ENCODE measurements at places on chromosomes 16 and 17.

DNA sequence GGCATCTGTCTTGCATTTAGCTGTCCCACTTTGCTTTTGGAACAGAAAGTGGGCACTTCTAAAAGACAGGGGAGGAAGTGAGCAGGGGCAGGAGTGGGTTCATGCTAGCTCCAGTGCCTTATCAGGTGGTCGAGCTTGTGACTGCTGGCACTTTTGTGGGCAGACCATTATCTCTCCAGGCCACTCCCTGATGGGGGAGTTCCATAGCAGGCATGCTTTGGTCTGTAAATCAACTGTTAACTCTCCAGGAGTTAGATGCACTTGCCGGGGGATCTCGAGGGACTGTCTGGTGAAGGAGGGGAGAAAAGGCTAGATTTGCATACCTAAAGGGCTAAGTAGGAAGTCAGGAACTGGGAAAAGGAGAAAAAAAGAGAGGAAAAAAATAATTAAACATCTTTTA, 9.3 kb upstream of the CARD14 start:
- DNase-seq, result no peak

GRCh38 chr16:8486985-8487384, 103.3 kb downstream of the TMEM114 start:
- no peak for DNase-seq

GRCh38 chr17:48558831-48559121, 13.9 kb upstream of the HOXB2 start:
- DNase-seq, result no peak

DNA sequence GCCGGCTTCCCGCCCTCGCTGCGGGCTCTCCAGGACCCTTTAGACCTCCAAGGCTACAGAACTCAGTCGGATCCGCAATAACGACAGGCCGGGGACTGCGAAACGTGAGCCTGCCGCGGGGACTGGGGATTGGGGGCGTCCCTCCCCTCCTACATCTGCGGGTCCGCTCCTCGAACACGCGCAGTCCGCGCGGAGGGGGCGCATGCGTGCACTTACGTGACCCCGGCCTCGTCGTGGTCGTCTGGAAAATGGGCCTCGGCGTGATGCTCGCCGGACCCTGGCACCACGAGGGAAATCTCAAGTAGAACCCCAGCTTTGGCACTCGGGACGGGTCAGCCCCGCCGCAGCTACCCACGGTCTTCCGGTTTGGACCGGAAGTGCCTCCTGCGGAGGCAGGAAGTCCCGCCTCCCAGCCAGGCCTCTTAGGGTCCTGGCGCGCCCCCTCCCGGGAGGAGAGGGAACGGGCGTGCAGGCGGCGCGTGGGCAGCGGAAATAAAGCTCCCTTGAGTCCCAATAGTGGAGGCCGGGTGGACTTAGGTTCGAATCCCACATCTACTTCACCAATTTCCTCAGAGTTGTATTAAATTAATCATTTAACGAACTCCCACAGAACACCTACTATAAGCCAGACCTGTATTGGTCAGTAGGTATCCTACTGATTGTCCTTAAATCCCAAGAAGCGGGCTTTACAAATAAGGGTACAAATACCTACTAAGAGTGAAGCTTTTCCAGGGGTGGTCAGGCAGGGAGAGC, at the start of gene TAF1C:
Gene TAF1C, minus strand, starts transcription at position 373 of the 753 bp plus-strand sequence. CDS start 2,069 bp downstream, outside the sequence.
- peak; percentile 96 for DNase-seq

GRCh38 chr17:47692137-47692894, 1.6 kb upstream of the TBKBP1 start:
- no peak for DNase-seq

- DNase-seq, result no peak
Measured at GRCh38 chr16:30003670-30004423, 7.0 kb downstream of the DOC2A start.

- DNase-seq, result no peak
Measured at GRCh38 chr16:85353839-85354685, 241.8 kb upstream of the CIBAR2 start.

DNA sequence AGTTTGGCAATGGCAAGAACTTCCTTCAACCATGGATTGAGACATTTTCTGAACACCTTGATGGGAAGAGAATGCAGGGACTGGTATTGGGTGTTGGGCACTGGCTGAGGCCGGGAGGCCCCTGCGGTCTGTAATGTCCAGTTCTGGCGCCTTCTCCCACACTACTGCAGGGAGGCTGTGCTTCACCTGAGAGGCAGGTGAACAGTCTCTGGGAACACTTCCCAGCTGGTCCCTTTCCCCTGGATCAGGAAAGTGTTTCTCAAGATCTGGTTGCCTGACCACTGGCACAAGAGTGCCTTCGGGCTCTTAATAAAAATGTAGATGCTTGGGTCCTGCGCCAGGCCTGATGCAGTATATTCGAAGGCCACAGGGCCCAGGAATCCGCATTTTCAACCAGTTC, 28.5 kb upstream of the NAT9 start:
- DNase-seq, result no peak

GRCh38 chr16:85057948-85058347, 30.4 kb downstream of the KIAA0513 start:
- no peak for DNase-seq

DNA sequence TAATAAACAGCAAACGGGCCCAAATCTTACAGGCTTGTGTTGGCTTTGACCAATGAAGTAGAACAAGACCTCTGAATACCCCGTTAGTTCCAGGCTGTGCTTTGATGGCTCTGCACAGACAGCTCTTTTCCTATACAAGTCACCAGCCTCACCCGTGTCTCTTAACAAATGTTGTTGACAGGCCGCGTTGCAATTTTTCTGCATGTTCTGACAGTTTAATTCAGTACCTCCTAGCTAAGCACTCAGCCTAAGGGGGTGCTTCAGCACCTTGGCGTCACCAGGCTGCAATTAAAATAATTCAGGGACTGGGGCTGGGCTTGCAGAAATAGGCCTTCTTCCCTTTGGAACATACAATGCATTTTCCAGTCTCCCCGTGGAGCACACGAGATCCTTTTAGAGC, 500.1 kb downstream of the MAF start:
- no peak for DNase-seq

GRCh38 chr17:74853669-74854068, 6.0 kb downstream of the GRIN2C start:
- DNase-seq, result no peak

DNA sequence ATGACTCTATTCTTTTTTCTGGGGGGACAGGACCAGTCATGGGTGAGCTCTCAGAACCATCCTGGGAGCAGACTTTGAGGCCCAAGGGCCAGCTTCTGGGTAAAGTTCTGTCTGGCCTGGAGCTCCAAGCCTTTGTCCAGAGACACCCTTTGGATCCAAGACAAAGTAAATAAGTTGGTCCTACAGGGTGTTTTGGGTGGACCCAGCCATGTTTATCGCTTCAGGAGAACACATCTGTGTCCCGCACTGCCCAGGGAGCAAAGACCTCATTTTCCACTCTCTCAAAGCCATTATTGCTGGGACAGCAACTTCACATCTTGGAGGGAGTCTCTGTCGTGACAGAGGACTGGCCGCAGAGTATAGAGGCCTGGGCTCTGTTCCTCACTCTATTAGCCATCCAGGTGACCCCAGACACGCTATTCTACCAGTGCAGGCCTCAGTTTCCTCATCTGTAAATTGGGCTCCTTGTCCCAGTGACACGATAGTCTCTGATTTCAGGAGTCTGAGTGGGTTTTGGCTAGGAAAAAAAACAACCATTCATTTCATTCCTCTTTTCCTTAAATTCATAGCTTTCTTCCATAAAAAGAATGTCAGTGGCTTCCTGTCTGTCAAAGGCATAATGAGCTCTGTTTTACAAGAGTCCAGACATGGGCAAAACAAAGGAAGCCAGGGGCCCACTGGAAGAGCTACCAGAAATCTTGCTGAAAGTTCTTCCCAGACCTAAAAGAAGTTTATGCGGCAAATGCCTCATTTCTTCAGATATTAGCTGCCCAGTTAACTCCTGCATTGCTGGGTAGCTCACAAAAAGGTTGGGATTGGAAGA, 62.4 kb downstream of the PECAM1 start:
- DNase-seq, result no peak

GRCh38 chr17:78615631-78616030, 38.4 kb upstream of the DNAH17 start:
- DNase-seq, result no peak

GRCh38 chr16:1511662-1512569, 18.8 kb downstream of the TELO2 start:
- no peak for DNase-seq

GRCh38 chr16:54402873-54403272, 116.3 kb upstream of the IRX3 start:
- no peak for DNase-seq

DNA sequence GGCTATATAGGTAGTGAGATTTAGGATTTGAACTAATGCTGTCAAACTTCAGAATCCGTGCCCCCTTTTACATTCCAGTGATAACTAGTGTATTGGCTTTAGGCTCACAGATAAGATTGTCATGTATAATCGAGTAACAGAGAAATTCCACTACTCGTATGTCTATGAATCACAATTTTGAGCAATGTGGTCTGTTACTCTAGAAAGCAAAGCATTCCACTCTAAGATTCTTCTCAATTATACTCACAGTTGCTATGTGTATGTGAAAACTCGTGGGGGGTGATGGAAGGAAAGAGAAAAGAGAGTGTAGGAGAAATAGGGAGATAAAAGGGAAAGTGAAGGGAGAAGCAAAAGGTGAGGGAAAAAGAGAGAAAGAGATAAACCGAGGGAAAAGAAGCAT, 1175.1 kb upstream of the GOT2 start:
- DNase-seq, result no peak

- DNase-seq, result no peak
Measured at GRCh38 chr16:55527885-55528284, 19.0 kb downstream of the LPCAT2 start.

GRCh38 chr16:20099375-20099774, 25.7 kb upstream of the GPR139 start:
- DNase-seq, result no peak

DNA sequence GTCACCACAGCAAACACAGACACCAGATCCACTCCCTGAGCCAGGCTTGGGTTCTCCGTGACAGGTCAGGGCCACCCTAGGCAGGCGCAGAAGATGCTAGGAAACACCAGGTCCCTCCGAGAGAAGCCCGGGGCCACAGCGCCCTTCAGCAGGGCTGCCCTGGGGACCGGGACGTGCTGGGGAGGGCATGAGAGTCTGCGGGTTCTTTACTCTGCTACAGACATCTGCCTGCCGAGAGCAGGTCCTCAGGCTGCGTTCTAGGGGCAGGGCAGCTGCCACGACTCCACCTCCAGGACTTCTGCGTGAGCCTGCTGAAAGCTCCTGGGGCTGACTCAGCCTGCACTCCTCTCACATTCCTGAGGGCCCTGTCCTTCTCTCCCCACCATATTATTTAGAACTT, 11.4 kb downstream of the MYLK3 start:
- DNase-seq, result no peak

DNA sequence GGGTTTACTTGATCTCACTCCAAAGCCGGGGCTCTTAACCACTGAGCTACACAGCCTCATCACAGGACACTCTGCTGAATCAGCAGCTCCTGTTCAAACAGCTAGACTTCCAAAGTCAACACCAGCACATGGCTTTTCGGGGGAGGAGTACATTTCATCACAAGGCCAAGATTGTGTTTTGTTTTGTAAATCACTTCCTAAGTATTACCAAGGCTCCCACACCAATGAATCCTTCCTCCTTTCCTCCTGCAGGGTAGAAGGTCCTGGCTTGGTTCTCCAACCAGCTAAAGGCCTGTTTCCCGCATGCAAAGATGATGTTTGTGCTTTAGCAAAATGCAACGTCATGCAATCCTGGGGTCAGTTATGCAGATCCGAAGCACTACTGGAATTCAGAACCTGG, 152.5 kb downstream of the XYLT1 start:
- peak; percentile 55 for DNase-seq

DNA sequence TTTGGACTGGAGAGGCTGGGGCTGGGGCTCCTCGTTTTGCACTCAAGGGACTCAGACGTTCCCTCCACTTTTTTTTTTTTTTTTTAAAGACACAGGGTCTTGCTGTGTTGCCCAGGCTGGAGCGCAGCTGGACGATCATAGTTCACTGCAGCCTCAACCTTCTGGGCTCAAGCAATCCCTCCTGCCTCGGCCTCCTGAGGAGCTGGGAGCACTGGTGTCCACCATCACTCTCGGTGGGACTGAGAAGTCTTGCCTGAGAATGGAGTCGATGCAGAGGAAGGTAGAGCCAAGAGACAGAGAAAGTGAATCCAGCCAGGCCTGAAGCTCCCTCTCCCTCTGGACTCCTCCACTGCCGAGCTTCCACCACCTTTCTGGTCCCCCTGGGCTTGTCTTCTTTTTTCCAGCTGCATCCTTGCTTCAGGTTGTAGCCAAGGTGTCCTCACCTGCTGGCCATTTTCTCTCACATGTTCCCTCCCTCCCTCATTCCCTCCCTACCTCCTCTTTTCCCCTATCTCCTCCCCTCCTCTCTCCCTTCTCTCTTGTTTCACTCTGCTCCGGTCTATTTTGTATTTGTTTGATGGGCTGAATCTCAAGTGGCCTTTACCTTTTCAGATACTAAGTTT, 233.8 kb downstream of the SNX29 start:
- no peak for DNase-seq

DNA sequence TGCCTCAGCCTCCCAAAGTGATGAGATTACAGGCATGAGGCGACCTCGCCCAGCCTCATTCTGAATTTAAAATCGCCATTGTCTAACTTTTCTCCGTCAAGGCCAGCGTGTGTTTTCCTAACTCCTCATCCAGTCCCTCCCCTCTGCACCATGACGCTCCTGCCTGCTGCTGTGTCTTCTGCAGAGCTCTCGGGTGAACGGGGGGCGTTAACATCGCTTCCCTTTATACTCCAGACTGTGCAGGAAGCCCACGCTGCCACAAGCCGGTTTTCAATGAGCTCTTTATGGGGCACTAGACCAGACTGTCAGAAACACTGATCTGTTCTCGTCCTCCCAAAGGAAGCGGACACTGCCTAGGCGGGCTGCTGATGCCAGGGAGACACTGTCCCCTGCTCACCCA, 13.2 kb downstream of the AANAT start:
- DNase-seq, result no peak

- DNase-seq, result no peak
Measured at GRCh38 chr17:14297161-14297851, 3.6 kb upstream of the HS3ST3B1 start.

GRCh38 chr17:73203788-73204479, 11.1 kb downstream of the COG1 start:
- DNase-seq, result no peak

DNA sequence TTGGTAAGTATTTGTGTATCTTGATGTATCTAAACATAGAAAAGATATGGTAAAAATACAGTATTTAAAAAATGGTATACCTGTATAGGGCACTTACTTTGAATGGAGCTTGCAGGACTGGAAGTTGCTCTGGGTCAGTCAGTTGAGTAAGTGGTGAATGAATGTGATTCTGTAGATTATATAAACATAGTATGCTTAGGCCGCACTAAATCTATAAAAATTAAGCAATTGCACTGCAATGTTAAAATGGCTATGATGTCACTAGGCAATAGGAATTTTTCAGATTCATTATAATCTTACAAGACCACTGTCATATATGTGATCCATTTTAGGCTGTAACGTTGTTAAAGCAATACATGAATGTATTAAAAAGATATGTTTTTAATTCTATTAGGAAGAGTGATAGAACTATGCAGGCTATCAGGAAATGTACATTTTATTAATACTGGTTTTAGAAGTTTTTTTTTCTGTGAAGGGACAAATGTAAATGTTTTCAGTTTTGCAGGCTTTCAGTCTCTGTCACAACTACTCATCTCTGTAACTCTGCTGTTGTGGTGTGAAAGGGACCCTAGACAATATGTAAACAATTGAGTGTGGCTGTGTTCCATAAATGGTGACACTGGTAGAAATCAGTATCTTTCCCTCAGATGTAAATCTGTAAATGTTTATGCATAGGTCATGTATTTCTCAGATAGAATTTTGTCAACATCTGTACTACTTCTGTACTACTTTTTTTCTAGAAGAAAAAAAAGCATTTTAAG, 10.5 kb downstream of the CBFB start:
- no peak for DNase-seq

All from smooth muscle cell of the brain vasculature (primary cell).